ENCODE measurements at places on chromosomes 2 and 18.

- no peak for DNase-seq
These were observed 22.7 kb upstream of the OTOS start for GRCh38 chr2:240162939-240163714.

GRCh38 chr2:201448701-201449100 lies 2.6 kb downstream of the TRAK2 start:
- DNase-seq = no peak

DNA sequence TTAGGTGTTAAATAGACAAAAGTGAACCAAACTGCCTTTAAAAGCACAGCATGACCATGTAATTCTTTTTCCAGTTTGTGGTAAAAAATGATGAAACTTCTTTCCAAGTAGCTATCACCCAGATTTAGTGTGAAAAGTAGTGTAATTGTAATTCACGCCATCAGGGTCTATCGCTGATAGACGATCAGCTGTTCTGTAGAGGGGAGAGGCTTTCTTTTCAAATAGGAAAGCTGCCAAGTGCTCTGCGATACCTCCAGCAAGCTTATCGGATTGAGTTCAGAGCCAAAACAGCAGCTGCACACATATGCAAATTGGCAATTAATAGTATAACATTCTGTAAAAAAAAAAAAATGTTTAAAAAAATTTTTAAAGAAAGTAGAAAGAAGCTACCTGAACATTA lies 61.9 kb upstream of the PSMD14 start:
- no peak for DNase-seq

DNA sequence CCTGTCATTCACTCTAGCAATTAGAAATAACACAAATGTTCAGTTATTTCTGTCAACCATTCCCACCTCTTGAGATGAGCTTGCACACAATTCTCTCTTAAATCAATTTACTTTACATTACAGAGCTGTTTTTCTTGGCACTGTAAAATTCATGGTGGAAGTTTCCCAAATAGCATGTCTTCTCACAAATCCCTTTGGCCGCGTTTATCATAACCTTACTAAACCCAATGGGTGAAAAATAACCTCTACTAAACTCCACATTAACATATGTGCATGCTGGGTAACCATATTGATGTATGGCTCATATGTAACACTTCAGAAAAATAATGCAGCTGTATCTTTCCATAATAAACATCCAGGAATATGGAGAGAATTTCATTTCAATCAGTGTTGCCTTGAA lies 75.5 kb upstream of the SULT1C3 start:
- no peak for DNase-seq

DNA sequence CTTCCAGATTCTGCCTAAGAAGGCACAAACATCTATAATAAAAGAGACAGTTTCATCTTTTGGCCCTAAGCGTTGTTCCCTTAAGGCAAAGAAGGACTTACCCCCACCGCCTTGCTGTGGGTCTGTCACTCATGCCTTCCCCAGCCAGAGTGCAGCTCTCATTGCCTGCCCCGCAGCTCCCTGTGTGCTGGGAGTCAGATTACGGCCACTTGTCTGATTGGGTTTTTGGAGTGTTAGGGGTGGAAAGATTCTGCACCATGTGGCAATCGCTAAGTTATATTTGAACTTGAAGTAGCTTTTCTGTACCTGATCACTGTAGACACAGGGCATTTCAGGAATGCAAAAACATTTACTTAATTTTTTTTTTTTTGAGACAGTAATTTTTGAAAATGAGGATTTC lies at the start of gene AQP4:
AQP4 (minus strand) TSS at position 151 of the 400 bp plus-strand sequence; CDS start at position 133, 18 bp downstream.
- DNase-seq = no peak

DNA sequence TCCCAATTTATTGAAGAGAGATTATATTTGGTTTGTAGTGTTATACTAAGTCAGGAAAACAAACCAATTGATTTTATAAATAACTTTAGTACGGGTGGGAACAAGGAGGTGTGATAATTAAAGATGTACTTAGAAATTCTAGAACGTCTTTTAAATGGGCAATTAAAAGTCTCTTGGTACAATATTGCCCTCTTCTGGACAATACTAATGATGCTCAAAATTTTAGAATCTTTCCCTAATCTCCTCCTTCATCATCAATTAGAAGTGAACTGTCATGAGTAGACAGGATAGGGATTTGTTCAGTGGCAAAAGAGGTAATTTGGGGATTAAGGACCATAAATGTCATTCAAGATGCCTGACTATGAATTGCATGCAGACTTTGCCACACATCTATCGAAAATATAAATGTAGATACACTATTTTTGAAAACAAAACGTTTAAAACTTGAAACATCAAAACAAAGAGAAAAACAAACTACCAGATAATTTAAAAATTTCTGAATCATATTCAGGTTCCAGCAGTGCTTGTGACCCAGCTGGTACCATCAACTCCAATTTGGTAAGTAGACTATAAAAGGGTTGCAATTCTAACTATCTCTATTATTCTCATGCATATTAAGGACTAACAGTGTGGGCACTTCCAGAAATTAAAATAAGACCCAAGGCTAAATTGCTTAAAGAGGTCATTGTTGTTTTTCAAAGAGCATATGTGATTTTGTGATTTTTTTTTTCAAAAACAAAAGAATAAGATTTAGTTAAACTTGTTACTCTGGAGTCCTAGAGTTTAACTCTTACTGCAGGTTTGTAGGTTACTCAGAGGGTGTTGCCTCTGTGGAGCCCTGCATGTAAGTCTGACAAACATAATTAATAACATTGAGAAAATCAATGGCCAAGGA lies 123.5 kb downstream of the LAMA3 start:
- DNase-seq = no peak

DNA sequence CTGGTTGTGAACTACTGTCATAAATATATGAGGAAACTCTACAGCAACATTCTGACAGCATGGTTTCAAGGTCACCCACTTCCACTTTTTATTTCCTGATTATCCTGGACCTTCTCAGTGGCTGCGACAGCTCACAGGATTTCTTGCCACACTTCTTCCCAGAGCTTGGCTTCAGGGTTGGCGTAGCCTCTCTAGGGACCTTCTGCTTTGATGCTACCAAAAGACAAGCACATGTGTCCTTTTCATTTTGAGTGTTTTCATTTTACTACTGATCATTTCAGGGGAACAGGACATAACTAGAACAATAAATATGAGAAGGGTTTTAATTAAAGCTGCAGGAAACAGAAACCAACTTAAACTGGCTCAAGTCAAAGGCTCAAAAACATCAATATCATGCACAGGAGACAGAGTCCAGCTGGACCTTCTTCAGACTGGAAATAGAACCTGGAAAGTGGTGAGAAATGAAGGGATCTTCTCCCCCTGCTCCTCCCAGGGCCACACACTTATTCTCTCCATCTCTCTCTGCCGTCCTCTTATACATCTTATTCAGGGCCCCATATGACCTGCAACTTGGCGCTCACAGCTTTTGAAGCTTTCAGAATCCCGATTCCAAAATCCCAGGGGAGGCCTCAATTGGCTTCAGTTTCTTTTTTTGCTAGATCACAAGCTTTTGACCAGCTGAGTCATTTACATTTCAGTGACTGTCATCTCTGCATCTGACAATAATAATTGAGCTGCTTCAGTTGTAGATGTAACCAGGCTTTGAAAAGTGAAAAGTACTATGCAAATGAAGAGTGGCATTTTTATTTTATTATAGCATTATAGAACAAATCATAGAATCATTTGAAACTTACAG lies 9.7 kb downstream of the VIT start:
- DNase-seq = no peak

DNA sequence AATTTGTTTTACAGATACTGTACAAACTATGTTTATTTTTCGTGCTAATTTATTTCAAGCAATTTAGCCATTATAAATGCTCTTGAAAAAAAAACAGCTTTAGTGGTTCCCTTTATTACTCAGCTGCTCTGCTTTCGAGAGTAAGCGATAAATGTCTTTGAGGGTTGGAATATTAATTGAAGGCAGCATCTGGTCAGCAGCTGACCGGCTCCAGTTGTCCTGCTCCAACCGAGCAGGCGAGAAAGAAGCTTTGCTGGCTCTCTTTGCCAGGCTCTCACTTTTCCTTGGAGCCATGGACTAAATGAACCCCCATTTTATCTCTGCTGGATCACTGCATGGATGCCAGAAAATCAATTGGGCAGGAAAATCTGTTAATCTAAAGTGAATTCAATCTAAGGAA lies 147.4 kb downstream of the LNPK start:
- no peak for DNase-seq

GRCh38 chr2:207484444-207485391 lies 45.0 kb upstream of the CREB1 start:
- DNase-seq = no peak

All from 8988T (cell line).